ENCODE measurements at places on chromosomes 12 and 14. TPM values are rescaled to one million over a fixed set of nuclear protein-coding genes. Genes with fewer than 3 reads are reported as not detected.

Gene TGFB3
- total RNA-seq, result 0.97 TPM

Gene REP15
- 0.35 TPM for total RNA-seq

GRCh38 chr12:51390891-51391282 lies 319 bp downstream of the GALNT6 start:
- no peak for DNase-seq

Gene HOTAIR
- not detected for total RNA-seq

DNA sequence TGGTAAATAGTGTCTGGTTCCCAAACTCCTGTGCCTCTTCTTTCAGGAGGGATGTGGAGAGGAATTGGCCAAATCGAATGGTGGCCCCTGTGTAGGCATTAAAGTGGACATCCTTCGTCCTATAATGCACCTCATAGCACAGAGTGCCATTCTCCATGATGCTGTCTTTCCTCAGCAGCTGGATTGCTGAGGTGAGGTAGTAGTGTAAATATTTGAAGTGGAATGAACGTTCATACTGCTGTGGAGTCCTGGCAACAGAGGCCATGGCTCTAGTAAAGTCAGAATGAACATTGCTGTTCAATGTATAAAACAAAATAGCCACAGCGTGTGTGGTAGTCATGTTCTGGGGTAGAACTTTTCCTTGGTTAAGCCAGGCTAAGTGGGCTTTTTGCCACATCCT lies 2.7 kb downstream of the ART4 start:
- DNase-seq, result no peak

DNA sequence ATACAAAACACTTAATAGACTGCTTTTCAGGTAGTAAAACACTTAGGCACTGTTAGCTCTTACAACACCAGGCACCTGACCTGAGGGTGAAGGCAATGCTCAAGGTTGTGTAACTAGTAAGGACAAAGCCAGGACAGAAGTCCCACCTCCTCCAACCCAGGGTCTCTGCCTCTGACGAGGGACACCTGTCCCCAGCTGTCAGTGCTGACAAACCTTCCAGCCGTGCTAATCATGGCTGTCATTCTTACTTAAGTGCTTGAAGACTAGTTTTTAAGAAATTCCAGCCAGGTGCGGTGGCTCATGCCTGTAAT lies 62.5 kb upstream of the MAX start:
- no peak for DNase-seq

Data from H7 (cell line).